ENCODE measurements at places on chromosomes 12 and 14.
A peak's percentile ranks its signal among the peaks of the same experiment; 100 is the strongest.

GRCh38 chr12:132238884-132239283 is 90.5 kb downstream of the GALNT9 start:
- no peak for DNase-seq

DNA sequence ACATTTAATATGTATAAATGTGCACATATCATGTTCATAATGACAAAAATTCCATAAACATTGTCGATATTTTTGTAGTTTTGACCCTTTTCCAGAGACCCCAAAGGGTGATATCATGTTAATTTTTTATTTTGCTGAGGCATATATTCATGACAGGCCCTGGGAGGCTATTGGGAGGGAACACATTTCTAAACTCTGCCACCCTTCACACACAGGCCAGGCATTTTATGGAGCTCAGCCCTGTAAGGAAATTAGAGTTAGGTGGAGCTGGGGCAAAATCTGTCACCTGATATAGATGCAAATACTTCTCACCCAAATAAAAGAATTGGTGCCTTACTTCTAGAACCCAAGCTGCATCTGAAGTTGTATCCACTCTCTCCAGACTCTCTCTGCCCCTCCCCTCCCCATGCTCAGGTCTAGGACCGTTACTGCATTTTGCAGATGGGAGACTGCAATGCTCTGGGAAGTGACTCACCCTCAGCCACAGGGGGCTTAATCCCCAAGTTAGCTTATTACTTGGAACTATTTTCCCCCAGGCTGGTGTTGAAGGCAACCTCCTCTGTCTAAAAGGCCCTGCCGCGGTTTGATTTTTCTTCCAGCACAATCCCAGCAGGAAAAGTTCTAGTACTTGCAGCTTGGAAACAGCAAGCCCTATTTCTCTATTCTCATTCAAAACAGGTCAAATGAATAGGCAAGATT is 238.9 kb downstream of the EMP1 start:
- no peak for DNase-seq

- no peak for DNase-seq
Observed at GRCh38 chr12:51653431-51653830, 62.4 kb downstream of the SCN8A start.

- no peak for DNase-seq
Observed at GRCh38 chr12:120734210-120734609, 8.6 kb downstream of the ACADS start.

- DNase-seq: no peak
Observed at GRCh38 chr12:124518051-124518932, 49.1 kb downstream of the NCOR2 start.

DNA sequence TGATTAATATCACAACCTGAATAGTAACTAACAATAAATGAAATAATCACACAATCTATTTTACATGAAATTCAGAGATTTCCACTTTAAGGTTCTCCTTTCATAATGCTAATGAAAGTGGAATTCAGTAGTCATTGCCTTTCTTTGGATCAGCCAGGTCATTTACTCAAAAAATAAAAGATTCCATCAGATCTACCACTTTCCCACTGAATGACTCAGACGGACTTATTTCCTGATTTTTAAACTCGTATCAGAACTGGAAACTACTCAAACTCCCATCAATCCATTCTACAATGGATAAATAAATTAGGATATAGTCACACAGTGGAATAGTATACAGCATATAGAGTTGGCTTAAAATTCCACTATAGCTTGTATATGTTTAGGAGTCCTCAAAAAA is 237.1 kb downstream of the MED13L start:
- DNase-seq: no peak

DNA sequence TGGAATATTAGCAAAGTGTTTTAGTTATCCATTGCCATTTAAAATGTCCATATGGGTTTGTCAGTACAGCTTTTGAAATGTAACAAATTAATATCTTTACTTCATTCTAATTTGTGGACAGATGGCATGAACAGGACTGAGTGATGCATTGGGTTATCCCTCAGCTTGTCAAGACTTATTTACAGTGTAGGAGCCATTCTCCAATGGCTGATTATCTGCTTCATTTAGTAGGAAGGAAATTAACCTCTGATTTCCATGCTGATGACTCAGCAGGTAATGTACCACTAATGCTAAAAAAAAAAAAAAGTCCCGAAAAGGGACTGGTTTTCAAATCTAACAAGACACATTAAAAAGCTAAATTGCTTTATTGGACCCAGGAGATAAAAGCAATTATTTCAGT is 1149.0 kb upstream of the USP15 start:
- no peak for DNase-seq

DNA sequence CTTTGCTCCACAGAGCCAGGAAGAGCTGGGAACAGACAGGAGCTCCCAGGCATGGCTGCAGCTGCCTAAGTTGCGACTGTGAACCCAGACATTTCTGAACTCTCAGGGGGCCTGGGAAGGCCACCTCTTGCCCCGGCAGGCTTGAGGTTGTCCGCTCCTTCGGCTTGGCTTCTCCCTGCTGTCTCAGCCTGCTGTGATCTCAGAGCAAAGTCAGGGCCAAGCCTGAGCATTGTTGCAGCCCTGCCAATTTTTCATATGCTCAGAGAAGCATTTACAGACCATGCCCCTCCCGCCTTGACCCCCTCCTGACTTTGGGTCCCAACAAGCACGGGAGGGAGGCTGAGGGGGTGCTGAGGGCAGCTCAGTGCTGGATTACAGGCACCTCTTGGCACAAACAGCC is 1439.1 kb upstream of the FLRT2 start:
- DNase-seq: no peak

DNA sequence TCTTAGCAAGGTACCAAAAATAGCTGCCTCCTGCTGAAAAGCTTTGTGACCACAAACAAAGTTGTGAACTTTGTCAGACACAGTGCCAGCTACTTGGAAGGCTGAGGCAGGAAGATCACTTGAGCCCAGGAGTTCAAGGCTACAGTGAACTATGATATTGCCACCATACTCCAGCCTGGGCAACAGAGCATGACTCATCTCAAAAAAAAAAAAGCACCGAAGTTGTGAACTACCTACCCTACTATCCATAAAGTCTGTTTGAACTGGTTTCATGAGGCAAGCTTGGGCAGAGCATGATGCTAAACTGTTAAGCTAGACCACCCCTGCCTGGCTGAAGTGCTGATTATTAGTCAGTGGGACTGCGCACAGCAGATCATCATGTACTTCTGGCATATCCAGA is 75.5 kb downstream of the RAD52 start:
- no peak for DNase-seq

- DNase-seq: no peak
Observed at GRCh38 chr12:66697404-66697803, 18.5 kb upstream of the GRIP1 start.

DNA sequence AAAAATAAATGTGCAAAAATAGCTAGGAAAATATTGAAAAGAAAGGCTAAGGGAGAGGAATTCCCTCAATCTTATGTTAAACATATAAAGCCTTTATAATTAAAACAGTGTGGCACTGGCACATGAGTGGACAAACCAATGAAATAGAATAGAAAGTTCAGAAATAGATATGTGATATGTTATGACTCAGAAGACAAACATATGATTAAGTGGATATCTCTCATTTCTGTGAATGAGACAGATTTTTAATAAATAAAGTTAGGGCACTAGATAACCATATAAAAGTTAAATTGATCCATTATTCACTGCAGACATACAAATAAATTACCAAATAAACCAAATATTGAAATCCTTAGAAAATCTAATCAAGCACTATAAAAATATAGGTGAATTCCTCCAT is 73.0 kb downstream of the ALG10B start:
- no peak for DNase-seq

- DNase-seq: no peak
Observed at GRCh38 chr14:40870252-40870651, 736.4 kb upstream of the LRFN5 start.

- no peak for DNase-seq
Observed at GRCh38 chr12:123108682-123109066, 42.2 kb downstream of the PITPNM2 start.

GRCh38 chr14:82667501-82667900 is 1133.8 kb upstream of the SEL1L start:
- DNase-seq: no peak

DNA sequence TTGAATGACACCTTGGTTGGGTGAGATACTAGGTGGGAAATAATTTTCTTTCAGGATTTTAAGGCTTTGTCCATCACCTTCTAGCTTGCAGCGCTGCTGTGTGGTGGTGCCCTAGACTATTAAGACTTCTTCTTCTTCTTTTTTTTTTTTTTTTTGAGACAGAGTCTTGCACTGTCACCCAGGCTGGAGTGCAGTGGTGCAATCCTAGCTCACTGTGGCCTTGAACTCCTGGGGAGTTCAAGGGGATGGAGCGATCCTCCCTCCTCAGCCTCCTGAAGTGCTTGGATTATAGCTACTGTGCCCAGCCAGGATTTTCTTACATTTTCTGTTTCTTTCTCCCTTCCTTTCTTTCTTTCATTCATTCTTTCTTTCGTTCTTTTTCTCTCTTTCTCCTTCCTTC is 10.3 kb upstream of the MTA1 start:
- DNase-seq: no peak

DNA sequence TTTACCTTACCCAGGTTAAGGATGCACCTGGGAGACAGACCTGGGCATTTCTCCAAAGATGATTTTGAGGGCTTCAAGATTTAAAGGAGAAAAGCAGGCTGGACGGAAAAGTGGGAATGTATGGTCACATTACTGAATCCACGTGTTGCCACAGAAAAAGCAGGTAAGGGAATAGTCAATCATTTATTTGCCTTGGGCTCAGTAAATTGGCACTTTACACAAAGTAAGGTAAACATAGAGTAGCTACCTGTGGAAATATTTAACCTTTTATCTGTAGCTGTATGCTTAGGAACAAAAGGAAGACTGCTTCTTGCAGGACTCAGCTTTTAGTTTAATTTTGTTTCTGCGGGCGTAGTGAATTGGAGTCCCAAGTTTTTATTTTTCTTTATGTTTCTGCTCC is 153.3 kb downstream of the SLCO1B3 start:
- DNase-seq: no peak

DNA sequence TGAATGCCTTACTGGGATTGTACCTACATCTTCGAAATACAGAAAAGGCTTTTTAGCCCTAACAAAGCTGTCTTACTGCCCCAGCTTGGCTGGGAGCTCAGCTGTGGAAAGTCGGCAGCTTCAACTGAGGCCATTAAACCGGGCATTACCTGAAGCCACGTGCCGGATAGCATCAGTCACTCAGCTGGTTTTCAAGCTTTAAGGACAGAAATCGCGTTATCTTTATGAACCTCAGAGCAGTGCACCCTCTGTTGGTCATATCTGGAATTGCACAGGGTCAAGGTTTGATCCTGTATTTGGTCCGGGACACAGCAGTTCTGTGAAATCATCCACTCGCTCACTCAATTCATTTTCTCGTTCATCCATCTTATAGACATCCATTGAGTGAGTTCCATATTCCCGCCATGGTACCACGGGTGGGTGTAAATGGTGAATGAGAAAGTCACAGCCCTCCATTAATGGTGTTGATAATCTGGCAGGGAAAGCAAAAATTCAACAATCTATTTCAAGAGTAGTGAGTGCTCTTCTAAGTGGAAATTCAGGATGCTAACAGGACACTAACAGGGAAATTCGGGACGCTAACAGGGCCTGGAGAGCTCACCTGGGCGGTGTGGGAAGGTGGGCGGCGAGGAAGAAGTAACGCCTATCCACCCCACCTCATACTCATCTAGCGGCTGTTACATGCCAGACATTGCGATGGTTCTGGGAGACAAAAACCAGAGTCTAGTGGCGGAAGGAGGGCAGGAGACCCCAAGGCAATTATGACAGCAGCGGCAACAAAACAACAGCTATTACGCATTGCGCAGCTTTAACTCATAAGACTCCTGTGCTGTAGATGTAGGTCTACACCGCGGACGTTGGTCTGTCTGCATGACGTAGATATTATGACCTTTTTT is 60.6 kb upstream of the TCL1A start:
- DNase-seq: peak; percentile 60

- DNase-seq: no peak
Observed at GRCh38 chr14:65940056-65940735, 527.7 kb downstream of the FUT8 start.

DNA sequence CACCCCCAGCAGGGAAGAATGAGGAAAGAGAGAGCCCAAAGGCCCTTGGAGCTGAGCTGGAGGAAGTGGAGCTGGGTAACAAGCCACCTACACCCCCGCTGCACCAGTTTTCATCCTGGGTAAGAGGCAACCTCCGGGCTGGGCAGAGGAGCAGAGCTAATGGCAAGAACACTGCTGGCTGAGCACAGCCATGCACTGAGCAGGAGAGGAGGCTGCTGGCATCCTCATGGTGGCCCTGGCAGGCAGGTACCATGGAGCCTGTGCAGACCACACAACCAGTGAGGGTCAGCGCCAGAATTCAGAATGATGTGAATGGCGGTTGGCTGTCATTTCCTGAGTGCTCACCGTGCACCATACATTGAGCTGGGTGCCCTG is 29.7 kb downstream of the PLEKHH1 start:
- DNase-seq: no peak

GRCh38 chr12:27780612-27781408 is 774 bp upstream of the MANSC4 start:
- DNase-seq: peak; percentile 49

DNA sequence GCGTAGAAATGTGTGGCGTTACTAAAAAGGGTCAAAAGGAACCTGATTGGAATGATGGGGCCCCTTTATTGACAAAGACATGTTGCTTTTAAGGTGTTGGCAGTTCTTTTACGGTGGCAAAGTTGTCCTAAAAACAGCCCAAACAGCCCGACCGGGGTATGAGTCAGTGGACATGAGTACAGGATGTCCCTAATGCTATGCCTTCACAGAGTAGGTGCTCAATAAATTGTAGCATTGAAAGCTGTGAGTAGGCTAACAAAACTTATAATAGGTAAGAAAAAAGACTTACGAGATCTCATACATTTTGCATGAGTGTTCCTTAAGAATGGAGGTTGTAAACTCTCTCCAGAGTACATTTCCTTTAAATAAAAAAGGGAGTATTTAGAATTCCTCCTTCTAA is 2.6 kb downstream of the ELK3 start:
- DNase-seq: peak; percentile 64

GRCh38 chr12:47032644-47033043 is 46.8 kb upstream of the PCED1B start:
- DNase-seq: peak; percentile 37

GRCh38 chr14:33332497-33332896 is 393.8 kb downstream of the NPAS3 start:
- DNase-seq: no peak

GRCh38 chr14:38730420-38730819 is 372.6 kb downstream of the SEC23A start:
- DNase-seq: no peak

- DNase-seq: no peak
Observed at GRCh38 chr12:75479963-75480461, 543 bp upstream of the GLIPR1 start.

GRCh38 chr12:29662734-29663323 is 120.9 kb downstream of the TMTC1 start:
- DNase-seq: no peak

Data from CD4-positive, alpha-beta T cell treated with Interleukin-17A for 4 hours (primary cell).